NCI-H1105 treated with DMSO at 0.1 percent for 48 hours (cell line): ENCODE measurements at places on chromosomes 2 and 18.

GRCh38 chr2:98188351-98189046 is 101.5 kb downstream of the VWA3B start:
- no peak for DNase-seq

GRCh38 chr2:237099804-237100203 is 14.1 kb downstream of the COPS8 start:
- no peak for DNase-seq

DNA sequence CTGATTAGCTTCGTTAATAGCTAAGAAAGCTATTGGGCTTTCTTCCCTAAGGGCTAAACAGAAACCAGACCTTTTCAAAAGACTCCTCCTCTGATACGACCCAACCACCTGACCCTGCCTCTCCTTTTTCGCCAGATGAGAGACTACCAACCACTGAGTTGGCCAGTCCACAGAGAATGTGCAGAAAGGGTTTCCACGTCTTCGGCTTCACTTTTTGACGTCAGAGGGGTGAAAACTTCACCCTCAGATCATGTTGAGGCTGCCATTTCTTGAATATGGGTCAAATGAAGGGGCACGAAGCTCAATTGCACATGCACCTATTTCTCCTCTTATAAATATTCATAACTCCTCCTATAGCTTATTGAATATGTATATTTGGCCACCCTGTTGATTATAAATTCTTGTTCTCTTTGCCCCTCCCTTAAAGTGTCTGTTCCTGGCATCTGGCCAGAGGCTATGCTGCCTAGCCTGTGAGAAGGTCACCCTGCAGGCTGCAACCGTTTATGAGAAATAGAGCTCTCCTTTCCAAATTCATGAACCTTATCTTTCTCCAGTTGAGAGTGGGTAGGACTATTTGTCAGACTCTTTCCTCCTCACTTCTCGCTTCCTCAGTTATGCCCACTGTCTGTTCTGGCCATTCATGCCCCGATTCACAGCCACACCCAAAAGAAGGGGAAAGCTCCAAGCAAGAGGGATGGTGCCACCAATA is 301.6 kb downstream of the STK39 start:
- no peak for DNase-seq

- no peak for DNase-seq
Observed at GRCh38 chr18:55414475-55414874, 173.5 kb downstream of the TCF4 start.

DNA sequence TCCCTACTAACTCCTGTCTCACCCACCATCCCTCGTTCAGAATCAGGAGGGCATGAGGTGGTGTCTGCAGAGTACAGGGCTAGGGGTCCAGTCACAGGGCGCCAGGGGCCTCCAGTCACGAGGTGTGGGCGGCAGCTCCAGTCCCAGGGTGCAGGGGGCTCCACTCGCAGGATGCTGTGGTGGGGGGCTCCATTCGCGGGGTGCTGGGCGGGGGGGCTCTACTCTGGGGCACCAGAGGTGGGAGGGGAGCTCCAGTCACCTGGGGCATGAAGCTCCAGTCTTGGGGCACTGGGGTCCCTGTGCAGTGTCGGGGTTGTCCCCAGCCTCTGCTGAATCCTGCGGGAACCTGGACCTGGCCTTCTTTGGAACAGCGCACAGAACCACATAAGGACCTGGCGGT is 66.0 kb downstream of the EIPR1 start:
- DNase-seq: no peak

- no peak for DNase-seq
Observed at GRCh38 chr2:204059016-204059415, 122.5 kb downstream of the ICOS start.

DNA sequence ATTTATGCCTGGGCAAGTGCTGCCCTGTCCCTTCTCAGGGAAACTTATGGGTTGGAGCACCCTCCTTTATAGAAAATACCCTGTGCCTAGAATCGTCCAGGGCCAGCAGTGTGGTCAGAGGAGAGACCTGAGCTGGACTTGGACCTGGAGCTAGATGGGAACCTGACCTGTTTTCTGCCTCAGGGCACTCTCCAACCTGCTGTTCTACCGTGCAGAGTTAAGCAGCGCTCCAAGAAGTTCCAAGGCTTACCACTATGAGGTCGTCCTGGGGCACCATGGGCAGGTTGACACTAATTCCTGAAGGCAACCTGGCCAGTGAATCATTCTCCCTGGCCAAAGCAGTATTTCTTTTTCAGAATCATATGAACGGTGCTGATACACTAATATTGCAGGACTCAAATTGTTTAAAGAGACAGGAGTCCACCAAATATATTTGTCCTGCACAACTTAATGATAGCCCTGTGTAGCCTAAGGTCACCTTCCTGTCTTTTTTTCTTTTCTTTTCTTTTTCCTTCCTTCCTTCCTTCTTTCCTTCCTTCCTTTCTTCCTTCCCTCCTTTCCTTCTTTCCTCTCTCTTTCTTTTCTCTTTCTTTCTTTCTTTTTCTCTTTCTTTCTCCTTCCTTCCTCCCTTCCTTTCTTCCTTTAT is 455.4 kb upstream of the HNMT start:
- no peak for DNase-seq

DNA sequence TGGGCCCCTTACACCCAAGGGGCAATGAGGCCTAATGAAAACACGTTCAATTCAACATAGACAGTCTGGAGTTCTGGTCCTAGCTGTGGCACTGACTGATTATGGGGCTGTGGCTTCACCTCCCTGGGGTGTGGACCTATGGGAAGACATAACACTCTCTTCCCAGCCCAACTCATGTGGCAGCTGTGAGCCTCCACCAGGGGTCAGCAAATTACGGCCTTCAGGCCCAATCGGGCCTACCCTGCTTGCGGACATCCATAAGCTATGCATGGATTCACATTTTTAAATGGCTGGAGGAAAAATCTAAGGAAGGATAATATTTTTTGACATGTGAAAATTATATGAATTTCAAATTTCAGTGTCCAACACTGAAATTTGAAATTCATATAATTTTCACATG is 101.3 kb downstream of the LOXHD1 start:
- no peak for DNase-seq

GRCh38 chr2:62706721-62707521 is 1.4 kb downstream of the EHBP1 start:
- DNase-seq: no peak

DNA sequence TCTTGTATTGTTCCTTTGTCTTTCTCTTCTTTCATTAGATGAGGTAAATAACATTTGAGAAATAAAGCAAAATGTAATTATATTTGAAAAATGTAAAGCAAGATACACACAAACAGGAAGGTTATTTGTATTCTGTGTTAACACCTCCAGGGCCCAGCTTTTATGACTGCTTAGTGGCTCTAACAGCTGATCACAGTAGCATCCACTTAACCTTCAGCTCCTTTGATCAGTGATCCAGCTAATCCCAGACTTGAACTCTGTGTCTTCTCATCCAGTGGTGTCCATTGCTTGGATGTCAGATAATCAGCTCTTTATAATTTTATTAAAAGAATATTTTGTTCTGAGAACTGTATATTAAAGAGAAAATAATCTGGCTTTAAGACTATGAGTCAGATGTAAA is 44.5 kb downstream of the PSMD14 start:
- no peak for DNase-seq

DNA sequence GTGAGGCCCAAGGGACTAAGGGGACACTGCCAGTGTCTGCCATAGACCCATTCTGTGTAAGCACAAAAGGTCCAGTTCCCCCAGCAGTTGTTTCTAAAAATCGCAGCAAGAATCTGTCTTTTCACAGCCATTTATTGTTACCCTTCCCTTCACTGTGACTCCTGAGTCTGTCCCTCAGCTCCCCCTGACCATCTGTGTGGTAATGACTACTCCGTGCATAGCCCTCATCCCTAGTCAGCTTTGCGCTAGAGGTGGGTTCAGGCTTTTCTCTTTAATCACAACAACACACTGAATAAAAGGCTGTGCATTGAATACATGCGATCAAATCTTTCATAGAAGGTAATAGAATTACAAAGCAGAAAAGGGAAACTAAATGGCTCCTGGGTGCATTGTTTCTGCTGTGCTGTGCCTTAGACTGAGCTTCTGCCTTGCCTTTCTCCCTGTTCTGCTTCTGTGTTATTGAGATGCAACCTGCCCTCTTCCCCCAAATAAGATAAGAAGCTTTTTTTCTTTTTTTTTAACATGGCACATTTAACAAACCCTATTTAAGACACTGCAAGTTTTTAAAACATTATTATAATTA is 836.0 kb upstream of the CDH2 start:
- no peak for DNase-seq

DNA sequence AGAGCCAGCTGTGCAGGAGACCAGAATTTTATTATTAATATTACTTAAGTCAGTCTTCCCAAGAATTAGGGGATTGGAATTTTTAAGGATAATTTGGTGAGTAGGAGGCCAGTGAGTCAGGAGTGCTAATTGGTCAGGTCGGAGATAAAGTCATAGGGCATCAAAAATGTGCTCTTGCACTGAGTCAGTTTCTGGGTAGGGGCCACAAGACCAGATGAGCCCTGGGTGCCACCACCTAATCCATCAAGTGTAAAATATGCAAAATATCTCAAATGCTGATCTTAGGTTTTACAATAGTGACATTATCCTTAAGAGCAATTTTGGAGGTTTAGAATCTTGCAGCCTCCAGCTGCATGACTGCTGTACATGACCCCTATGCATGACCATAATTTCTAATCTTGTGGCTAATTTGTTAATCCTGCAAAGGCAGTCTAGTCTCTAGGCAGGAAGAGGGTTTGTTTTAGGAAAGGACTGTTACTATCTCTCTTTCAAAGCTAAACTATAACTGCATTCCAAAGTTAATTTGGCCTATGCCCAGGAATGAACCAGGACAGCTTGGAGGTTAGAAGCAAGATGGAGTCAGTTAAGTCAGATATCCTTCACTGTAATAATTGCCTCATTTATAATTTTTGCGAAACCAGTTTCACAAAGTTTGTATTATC is 215.9 kb downstream of the RNF152 start:
- no peak for DNase-seq

GRCh38 chr2:210303498-210303897 is 11.5 kb downstream of the MYL1 start:
- DNase-seq: no peak

- DNase-seq: no peak
Observed at GRCh38 chr2:239706367-239706766, 305.5 kb upstream of the HDAC4 start.

GRCh38 chr2:68009526-68009925 is 53.3 kb downstream of the C1D start:
- no peak for DNase-seq

GRCh38 chr2:160214461-160215445 is 14.7 kb upstream of the ITGB6 start:
- no peak for DNase-seq

- DNase-seq: peak; percentile 42
Observed at GRCh38 chr2:120736624-120737339, 1.1 kb downstream of the GLI2 start.

GRCh38 chr18:2971741-2972552 is 41.0 kb downstream of the LPIN2 start:
- no peak for DNase-seq

DNA sequence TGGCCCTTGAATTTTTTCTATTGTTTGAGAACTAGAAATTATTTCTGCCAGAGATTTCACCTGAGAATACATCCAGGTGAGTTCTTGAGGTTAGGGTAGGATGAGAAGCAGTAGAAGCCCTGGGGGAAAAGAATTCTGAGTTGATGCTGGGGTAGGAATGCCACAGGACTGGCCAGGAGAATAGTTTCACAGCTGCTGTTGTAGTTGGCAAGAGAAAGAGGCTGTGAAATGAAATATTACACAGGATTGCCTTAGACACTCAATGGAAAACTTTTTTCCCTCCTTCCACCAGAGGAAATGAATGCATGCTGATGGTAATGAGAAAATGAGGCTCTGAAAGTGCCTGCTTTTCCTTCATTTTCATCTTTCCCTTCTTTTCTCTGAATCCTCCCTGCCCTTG is 54.6 kb downstream of the PRKCE start:
- no peak for DNase-seq

DNA sequence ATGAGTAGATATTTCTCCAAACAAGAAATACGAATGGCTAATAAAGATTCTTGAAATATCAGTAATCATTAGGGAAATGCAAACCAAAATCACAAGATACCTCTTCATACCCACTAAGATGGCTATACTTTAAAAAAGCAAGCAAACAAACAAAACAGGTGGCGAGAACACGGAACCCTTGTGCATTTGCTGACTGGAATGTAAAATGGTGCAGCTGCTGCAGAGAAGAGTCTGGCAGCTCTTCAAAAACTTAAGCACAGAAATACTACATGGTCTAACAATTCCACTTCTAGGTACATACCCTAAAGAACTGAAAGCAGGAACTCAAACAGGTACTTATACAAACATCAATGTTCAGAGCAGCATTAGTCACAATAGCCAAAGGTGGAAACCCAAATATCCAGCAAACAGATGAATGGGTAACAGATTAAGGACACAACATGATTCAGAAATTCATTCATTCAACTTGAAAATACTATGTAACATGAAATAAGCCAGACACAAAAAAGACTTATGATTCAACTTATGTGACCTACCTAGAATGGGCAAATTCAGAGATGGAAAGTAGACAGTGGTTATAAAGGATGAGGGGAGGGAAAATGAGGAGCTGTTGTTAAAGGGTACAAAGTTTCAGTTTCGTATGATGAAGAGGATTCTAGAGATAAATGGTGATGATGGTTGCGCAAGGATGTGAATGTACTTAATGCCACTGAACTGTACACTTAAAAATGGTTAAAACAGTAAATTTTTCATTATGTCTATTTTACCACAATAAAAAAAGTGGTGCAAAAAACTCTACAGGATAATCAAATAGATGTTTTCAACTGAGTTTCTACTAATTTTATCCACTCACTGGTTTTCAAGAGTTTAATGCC is 26.9 kb upstream of the GPR75 start:
- DNase-seq: peak; percentile 35

GRCh38 chr2:115161081-115161770 is 718.8 kb downstream of the DPP10 start:
- peak; percentile 66 for DNase-seq

- no peak for DNase-seq
Observed at GRCh38 chr18:75070625-75071483, 138.1 kb downstream of the PTGR3 start.

- no peak for DNase-seq
Observed at GRCh38 chr2:44933434-44933951, 8.0 kb upstream of the SIX3 start.

GRCh38 chr18:63216516-63217311 is 102.9 kb downstream of the BCL2 start:
- DNase-seq: no peak

DNA sequence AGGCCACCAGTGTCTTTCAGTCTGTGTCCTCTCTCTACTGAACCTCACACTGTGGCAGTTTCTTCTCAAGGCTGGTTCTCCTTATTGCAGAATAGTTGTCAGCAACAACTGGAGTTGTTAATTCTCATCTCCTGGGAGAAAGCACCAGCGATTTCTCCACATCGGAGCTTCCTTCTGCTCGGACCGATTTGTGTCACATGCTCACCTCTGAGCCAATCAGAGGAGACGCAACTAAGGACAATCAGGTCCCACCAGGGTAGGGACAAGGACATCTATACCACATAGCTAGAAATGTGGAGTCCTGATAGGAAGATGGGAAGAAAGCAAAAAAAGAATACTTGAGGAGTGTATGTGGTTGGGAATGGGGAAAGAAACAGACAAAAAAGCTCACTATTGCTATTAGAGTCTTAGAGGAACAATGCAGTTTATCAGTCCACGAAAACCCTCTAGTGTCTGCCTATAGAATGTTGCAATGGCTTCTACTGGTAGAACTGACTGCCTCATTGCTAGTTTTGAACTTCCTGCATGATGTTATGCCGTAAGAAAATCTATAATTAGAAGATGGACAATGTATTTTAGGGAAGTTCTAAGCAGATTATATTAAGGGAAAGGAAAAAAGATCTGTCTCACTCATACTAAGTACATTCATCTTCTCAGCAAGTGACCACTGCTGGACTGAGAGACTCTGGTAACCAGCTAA is 169.7 kb downstream of the CDCA7 start:
- DNase-seq: no peak
